ENCODE measurements at places on chromosomes 2 and 18.

DNA sequence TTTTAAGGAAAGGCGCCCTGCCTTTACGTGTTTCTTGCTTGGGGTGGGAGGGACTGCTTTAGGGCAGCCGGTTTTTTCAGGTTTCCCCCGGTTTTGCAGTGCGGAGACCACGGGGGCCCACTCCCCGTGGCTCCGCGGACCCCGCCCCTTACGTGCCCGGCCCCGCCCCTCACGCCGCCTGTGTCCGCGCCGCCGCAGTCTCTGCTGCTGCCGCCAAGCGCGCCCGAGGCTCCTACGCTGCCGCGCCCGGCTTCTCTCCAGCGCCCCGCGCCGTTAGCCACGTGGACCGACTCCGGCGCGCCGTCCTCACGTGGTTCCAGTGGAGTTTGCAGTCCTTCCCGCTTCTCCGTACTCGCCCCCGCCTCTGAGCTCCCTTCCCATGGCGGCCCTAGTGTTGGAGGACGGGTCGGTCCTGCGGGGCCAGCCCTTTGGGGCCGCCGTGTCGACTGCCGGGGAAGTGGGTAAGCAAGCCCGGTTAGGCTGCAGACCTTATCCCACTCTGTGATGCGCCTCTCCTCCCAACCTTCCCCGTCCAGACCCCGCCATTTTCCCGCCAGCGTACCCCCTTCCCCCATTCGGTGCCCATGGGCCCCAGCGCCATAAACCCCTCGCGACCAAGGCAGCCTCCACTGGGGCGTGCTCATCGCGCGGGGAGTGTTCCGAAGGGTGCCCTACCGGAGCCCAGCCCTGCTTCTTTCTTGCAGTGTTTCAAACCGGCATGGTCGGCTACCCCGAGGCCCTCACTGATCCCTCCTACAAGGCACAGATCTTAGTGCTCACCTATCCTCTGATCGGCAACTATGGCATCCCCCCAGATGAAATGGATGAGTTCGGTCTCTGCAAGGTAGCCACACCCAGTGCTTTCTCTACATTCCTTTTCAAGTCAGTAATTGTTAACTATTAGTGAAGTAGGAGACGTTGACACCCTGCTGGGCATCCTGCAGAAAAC is at the start of gene CAD:
Gene CAD (plus strand): TSS at position 197 of the 949 bp plus-strand sequence. CDS start 183 bp downstream, at position 380.
- peak within 1 kb of the TSS; percentile 82 for H3K27ac ChIP-seq
- peak; percentile 90 for DNase-seq
- H3K4me1 ChIP-seq, result peaks cover 38% of the 10 kb centered on the region
- no peaks in the 10 kb centered on the region for H3K27me3 ChIP-seq
- H3K4me3 ChIP-seq, result peak within 1 kb of the TSS; percentile 88

DNA sequence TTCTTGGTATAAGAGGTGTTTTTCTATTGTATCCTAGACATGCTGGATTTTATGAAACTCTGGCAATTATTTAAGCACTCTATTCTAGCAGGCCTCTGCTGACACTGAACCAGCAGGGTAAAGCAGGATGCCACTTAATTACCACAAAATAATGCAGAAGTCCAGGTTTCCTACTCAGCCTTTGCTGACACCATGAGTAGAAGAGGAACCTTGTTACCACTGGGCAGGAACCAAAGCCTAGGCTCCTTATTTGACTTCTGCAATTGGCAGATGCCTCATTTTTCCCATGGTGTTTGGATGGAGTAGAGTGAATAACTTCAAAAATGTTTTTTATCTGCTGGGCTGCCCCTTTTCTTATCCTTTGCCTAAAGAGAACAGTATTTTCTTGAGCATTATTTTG is 60.8 kb downstream of the THNSL2 start:
- H3K4me1 ChIP-seq, result no peaks in the 10 kb centered on the region
- H3K36me3 ChIP-seq, result no peaks in the 10 kb centered on the region
- no peak overlapping the region for H3K27ac ChIP-seq
- H3K4me3 ChIP-seq, result no peak overlapping the region

- H3K4me3 ChIP-seq, result no peak overlapping the region
- no peaks in the 10 kb centered on the region for H3K36me3 ChIP-seq
- DNase-seq, result no peak
- H3K27ac ChIP-seq, result no peak overlapping the region
- H3K4me1 ChIP-seq, result no peaks in the 10 kb centered on the region
These were observed 23.6 kb upstream of the NMS start for GRCh38 chr2:100446696-100447095.

DNA sequence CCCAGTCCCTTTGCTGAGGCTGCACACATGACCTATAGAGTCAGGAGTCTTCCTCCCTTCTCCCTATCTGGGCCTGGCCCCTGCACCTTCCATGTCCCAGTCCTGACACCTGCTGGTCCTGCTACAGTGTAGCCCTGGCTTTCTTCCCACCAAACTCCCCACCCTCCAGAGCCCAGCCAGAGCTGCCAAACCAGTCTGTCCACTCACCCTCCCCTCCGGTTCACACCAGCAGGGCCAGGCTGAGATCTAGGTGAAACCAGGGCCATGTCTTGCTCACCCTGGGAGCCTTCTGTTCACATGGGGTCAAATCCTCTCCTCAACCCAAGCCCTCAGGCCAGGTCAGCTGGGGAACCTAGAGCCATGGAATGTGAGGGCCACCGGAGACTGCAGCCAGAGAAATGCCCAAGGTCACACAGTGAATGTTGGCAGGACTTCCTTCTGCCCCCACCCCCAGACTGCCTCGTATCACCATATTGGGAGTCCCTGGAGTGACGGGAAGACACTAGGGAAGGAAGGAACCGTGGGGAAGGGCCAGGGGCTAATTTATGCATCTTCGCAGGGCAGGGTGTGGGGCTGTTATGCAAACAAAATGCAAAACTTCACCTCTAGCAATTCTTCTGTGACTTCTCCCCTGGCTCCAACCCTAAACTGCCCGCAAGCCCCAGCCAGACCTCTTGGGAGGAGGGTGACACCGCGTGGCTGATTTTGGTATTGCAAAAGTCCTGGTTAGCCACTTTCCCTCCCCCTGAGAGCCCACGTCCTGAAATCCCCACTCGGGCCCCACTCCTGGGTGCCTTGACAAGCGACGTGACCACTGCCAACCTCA is 14.6 kb downstream of the TNS1 start:
- H3K36me3 ChIP-seq, result peaks cover 10% of the 10 kb centered on the region
- H3K27me3 ChIP-seq, result peaks cover 19% of the 10 kb centered on the region
- DNase-seq, result peak; percentile 94
- peak overlapping the region; percentile 51 for H3K4me3 ChIP-seq
- peak overlapping the region; percentile 63 for H3K27ac ChIP-seq

GRCh38 chr18:13309748-13310670 is 91.4 kb downstream of the LDLRAD4 start:
- DNase-seq, result no peak
- H3K27me3 ChIP-seq, result peaks cover 16% of the 10 kb centered on the region
- H3K4me3 ChIP-seq, result no peak overlapping the region
- no peaks in the 10 kb centered on the region for H3K36me3 ChIP-seq
- H3K27ac ChIP-seq, result no peak overlapping the region

DNA sequence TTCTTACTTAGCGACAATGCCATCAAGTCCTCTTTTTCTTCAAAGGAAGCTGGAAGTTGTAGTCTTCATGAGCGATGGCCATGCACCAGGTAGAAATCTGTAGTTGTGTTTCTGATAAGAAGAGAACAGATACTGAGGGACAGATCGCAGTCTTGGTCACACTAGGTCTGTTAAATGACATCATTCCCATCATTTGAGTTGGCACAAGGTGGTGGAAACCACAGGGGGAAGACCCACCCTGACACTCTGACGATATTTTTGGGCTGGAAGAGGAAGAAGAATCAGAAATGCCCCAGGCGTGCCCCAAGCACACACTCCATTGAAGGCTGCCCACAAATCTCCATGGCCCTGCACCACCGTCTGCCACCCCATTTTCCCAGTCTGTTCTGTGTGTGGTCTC is 89.0 kb upstream of the BOD1L2 start:
- H3K4me1 ChIP-seq, result peaks cover 6% of the 10 kb centered on the region
- DNase-seq, result no peak
- no peak overlapping the region for H3K4me3 ChIP-seq
- no peaks in the 10 kb centered on the region for H3K27me3 ChIP-seq

GRCh38 chr2:11129598-11130449 is 25.4 kb upstream of the SLC66A3 start:
- peaks cover 14% of the 10 kb centered on the region for H3K4me1 ChIP-seq
- DNase-seq, result peak; percentile 84
- H3K4me3 ChIP-seq, result peak overlapping the region; percentile 21
- H3K36me3 ChIP-seq, result peaks cover 9% of the 10 kb centered on the region
- H3K27me3 ChIP-seq, result peaks cover 35% of the 10 kb centered on the region
- H3K27ac ChIP-seq, result no peak overlapping the region

DNA sequence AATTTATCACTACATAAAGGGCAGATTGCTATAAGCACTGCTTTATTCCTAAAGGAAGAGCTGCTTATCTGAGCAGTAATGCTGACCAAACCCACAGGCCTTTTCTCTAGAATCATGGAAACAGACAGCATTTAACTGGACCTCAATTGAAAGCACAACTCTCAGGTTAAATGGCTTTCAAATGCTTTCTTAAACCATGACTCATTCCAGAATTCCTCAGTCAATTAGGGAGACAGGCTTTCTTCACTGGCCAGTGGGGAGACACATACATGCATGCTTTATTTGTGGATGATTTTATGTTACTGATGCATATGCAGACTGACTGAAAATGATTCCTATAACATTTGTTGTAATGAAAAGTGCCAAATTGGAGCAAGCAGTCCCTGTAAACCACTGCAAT is 114.6 kb downstream of the ACVR1 start:
- H3K27me3 ChIP-seq, result no peaks in the 10 kb centered on the region
- H3K27ac ChIP-seq, result no peak overlapping the region
- no peak for DNase-seq
- no peaks in the 10 kb centered on the region for H3K4me1 ChIP-seq
- H3K36me3 ChIP-seq, result peaks cover 20% of the 10 kb centered on the region
